ENCODE measurements at places on chromosomes 6 and 20.

DNA sequence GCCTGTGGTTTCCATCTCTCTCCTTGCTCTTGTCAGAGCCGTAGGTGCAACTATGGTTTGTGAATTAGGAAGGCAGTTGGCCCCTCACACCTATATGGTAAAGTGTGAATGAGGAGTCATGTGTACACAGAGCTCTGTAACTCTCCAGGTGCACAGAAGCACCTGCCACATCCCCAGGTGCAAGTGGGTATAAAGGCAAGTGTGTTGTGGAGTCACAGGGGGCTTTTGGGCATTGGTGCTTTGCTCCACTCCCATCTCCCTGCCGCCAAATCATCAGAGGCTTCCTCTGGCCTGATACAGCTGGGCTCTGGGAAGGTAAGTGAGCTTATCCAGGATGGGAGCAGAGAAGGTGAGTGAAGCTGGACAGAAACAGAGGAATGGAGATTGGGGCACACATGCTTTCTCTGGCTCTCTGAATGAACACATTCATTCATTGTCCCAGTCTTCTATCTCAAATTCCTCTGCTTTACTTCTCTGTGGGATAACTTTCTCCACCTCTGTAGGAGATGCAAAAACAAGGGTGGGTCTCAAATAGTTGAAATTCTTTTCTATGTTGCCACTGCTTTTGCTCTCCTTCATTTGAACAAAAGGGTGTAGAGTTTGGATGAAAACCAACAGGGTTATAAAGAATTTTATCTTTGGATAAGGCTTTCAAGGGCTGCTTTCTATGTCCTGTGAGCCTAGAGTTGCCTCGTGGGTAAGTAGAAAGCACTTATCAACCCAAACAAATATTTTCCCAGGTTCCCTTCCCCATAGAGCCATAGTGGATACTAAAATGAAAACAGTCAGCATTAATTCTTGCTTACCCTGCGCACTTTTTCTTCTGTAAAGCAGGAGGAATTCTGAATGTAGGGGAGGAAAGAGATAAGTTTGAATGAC lies 45.0 kb upstream of the RIPOR2 start:
- DNase-seq: peak; percentile 62

GRCh38 chr6:157221049-157221816 lies 102.1 kb downstream of the TMEM242 start:
- DNase-seq: no peak

DNA sequence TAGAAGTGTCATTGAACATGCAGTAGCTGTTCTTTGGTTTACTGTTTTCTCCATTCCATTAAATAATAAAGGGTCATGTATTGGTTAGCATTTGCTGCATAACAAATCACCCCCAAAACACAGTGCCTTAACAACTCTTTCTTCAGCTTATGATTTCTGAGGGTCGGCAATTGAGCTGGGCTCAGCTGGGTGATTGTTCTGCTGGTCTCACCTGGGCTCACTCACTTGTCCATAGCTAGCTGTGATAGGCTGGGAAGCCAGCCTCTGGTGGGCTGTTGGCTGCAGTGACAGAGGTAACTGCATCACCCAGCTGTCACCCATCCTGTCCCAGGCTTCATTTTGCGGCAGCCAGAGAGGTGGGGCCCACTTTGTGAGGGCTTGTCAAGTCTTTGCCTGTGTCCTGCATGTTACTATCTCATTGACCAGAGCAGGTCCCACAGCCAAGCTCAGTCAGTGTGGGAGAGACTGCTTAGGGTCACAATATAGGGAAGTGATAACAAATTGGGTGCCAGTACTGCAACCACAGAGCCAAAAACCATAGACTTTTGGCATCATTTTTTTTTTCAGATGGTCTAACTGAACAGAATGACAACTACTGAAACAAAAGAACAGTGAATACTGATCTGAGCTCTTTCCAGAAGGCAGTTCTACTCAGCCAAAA lies 76.9 kb downstream of the SYNDIG1 start:
- no peak for DNase-seq

DNA sequence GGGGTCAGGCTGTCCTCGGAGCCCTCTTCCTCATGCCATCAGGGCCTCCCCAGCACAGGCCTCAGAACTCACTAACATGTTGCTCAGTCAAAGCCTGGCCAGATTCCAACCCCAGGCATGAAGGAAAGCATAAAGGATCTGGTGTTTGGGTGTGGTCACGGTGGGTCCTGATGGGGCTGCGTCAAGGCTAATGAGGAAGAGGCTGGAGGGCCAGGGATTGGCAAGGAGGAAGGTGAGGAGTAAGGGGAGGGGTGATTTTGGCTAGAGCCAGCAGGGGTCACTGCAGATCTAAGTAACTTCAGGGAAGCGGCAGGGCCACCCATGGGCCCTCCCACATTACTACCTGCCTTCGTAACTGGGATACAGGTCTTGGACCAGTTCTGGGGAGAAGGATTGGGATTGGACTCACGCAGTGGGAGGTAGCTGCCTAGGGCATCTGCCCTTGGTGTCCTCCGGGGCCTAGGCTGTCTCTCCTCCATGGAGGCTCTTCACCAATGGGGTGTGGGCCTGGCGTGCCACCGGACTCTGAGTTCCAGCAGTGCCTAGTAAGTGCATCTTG lies 36.2 kb upstream of the MRPS18A start:
- no peak for DNase-seq

DNA sequence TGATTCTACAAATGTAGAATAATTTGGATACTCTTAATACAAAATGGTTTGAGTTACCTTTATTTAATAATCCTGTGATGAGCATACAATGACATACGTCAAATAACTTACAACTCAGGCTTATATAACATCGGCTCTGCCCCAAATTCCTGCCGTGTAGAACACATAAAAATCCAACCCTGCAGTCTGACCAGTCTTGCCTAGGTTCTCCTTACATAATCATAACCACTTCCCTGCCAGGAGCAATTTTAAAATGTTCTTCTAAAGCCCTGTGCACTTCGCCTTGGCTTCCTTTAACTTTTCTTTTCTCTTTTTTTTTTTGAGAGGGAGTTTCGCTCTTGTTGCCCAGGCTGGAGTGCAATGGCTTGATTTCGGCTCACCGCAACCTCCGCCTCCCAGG lies 16.2 kb upstream of the IER3 start:
- DNase-seq: no peak

DNA sequence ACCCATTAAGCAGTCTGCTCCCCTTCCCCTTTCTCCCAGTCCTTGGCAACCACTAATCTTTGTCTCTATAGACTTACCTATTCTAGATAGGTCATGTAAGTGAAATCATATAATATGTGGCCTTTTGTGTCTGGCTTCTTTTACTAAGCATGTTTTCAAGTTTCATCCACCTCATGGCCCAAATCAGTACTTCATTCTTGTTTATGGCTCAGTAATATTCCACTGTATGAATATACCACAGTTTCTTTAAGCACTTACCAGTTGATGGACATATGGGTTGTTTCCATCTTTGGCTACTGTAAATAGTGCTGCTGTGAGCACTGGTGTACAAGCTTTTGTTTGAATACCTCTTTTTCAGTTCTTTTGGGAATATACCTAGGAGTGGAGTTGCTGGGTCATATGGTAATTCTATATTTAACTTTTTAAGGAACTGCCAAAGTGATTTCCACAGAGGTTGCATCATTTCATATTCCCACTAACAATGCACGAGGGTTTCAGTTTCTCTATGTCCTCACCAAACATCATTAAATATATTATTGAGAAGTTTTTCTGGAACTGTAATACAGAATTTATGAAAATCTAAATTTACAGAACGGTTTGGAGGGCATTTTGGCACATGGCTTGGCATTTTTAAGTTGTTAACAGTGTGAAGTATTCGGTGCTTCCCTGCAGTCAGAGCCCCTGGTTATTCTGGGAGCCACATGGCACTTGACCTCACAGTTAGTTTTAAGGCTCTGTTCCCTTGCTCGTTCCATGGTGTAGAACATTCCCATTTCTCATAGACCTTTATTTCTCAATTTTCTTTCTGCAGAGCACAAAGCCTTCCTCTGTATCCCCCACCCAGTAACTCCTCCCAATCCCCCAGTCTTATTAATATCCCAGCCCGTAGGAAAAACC lies 27.0 kb upstream of the DTNBP1 start:
- no peak for DNase-seq

DNA sequence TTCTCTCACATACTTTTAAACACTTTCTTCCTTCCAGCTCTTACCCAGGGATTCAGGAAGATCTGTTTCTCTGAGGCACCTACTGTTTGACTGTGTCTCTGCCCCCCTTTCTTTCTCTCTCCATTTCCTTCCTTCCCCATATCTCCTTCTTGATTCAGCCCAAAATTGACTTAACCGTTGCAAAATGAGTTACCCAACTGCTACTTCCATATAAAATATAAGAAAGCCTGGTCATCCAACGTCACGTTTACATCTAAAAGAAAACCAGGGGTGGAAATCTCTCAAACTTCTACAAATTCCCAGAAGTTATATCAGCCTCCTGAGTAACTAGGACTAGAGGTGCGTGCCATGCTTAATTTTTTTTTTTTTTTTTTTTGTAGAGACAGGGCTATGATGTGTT lies 95.2 kb upstream of the INSM1 start:
- no peak for DNase-seq

- no peak for DNase-seq
Observed at GRCh38 chr6:3081960-3082359, 13.7 kb downstream of the RIPK1 start.

DNA sequence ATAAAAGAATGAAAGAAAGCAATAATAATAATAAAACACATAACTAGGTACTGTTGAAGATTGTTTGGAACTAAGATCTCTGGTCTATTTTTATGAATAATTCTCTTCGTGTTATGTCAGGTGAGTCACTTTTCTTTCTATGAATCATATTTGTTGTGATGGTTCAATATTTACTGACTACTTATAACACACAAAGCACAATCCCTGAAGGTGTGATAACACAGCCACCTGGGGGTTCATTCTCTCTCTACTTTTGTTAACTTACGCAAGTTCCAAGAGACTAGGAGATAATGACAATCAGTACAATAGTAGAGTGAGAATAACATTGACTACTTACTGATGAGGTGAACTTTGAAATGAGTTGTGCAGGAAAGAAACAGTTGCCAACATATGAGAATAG lies 149.9 kb downstream of the IBTK start:
- DNase-seq: no peak

DNA sequence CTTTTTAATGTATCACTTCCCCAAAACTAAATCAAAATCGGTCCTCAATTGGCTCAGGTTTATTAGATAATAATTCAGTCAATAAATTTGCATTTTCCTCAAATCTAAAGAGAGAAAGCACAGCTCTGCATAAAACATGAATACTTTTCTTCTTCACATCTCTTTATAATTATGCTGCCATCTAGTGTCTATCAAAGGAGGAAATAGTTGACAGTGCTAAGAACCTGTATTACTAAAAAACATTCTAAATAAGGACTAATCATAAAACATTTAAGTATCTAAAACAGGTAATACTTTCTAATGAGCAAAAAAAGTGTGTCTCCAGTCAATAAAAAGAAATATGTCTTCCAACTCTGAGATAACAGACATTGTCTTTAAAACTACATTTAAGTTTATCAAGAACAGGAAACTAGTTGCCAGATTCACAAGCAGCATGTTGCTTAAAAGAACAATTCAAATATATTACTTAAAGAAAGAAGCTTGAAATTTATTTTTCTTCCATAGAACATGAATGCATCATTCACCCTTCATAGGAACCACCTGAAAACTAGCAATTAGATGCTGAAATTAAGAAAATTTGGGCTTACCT lies 56.5 kb upstream of the DST start:
- no peak for DNase-seq

DNA sequence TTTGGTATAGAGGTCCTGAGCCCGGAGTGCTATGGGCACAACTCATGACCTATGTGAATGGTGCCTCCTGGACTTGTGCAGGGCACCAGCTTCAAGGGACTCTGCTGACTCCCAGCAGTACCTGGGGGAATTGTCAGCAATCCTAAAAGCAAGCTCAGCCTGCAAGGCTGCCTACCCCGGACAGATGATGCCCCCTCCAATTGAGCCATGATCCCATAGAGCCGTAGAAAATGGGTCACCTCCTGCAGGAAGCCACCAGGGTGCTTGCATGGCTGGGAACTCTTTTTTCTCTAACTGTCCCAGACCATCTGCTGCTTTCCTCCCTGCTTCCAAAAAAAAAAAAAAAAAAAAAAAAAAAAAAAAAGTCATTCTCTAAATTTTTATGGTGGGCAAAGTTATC lies 12.9 kb upstream of the PRND start:
- DNase-seq: no peak

DNA sequence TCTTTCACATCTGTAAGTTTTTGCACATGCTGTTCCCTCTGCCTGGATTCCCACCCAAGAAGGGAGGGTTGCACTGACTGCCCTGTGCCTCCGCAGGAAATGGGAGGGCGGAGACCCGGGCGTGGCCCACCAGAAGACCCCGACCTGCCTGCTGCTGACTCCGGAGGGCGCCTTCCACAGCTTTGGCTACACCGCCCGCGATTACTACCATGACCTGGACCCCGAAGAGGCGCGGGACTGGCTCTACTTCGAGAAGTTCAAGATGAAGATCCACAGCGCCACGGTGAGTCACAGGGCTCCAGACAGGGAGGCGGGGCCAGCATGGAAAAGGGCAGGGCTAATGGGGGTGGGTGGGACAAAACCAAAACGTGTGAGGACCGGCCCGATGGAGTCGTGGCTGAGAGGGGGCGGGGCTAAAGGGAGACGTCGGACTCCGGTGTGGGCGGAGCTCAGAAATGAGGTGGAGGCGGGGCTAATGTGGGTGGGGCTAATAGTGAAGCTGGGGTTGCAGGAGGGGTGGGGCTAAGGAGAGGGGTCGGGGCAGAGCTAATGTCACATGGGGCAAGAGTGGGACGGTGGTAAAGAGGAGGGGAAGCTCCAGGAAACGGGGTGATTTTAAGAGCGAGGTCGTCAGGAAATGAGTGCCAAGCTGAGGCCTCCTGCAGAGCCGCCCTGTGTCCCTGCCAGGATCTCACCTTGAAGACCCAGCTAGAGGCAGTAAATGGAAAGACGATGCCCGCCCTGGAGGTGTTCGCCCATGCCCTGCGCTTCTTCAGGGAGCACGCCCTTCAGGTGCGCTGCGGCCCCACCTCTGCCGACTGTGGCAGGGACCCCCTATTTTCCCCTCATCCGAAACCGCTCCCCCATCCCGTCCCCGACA lies 12.6 kb downstream of the HSPA12B start:
- peak; percentile 91 for DNase-seq

GRCh38 chr6:110756817-110757216 lies 58.5 kb downstream of the CDK19 start:
- DNase-seq: no peak
